MM.1S (cell line): ENCODE measurements at places on chromosomes 3 and 15.

DNA sequence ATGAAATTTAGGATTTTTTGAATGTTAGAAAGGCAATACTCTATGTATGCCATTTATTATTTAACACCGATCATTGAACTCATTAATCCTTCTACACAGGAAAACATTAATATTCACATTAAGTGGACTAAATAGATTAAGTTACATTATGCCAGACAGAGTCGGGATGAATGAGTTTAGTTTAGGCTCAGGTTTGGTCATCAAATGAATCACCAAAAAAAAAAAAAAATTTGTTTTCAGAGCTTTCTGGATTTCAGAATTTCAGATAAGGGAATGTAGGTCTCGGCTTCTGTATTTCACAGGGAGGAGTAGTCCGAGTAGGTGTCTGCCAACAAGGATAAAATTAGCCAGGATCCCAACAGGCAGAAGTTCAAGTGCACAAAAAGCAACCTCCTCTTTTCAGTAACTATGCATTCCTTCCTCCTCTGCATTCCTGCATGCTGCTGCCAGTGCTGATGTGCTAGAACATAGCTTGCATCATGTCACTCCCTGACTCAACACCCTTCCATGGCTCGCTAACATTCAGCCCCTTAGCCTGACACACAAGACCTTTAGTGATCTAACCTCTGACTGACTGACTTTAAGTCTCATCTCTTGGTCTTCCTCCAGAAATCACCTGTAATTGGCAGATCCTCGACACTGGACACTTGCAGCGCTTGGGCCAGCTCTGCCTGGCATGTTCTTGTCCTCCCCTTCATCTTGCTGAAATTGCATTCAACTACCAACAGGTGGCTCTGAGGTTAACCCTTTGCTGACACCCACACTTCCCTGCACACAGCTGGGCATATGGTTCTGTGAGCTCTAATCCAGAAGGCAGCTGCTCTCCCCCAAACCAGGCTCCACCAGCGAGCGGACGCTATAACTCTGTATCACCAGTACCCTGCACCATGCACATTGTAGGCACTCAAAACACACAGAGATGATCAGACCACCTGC lies 145.4 kb upstream of the PROK2 start:
- no peak for DNase-seq

DNA sequence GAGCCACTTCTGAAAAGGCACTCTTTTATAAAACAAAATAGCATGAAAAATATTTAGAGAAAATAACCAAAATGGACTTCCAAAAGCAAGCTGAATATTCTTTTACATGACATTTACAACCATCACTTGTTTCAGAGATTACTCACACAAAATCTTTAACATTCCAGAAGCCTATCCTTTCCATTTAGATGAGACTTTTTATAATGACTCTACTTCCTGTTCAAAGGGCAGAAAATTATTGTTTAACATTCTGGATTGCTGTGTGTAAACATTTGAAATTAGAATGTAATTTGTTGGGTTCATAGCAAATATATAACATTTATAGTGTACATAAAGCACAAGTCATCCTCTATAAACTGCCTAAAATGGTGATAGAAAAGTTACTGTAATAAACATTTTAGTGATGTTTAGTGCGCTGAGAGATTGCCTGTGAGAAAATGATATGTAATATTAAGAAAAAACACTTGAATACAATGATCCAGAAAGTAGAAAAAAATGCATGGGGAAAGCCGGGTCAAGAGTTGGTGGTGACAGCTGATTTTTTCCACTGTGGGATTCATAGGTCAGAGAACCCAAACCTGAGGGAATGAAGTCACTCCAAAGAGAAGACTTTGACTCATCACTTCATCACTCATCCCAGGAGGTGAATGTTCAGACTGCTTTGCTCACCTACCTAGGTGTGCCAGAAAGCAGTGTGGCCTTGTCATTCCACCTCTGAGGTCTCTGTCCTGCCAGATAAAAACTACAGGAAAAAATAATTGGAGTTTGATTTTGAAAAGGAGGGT lies 305.8 kb downstream of the ARPP21 start:
- no peak for DNase-seq

DNA sequence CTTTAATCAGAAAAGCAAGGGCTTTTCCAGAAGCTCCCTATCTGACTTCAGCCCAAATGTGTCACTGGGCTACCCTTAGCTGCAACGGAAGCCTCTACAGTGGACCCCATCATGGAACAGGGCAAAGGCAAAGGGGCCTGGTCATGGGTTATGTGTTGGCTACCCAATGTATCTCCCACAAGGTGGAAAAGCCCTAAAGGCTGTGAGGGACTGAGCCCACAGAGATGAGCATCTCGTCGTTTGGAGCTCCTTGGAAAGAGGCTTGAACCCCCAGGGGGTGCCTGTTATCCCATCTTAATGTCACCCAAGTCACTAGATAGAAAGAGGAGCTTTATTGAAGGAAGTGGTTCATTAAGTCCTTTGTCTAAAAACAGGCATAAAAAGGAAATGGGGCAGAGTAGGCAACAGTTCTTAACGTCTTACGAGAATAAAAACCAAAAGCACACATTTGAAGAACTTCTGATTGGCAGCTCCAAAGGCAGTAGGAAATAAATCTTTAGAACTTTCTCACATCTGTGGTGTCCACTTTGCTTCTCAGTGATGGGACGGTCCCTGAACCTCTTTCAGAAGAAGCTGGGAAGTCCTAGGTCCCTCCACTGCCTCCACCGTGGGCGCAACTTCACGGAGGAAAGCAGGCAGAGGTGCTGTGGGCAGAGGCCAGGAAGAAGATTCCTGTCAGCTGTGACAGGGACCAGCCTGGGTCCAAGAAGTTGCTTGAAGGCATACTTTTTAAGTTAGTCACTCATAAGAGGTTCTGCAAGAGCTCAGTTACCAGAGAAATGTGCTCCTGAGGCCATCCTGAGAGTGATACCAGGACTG lies 93.7 kb downstream of the MYLK start:
- DNase-seq = no peak

DNA sequence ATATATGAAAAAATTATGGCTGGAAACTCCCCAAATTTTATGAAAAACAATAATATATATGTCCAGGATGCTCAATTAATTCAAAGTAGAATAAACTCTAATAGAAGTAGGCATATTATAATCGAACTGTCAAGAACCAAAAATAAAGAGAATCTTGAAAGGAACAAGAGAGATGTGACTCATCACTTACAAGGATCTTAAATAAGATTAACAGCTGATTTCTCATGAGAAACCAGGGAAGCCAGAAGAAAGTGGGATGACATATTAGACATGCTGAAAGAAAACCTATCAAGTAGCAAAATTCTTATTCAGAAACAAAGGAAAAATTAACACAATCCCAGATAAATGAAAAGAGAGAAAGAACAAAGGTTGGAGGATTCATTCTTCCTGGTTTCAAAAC lies 66.8 kb downstream of the FAIM start:
- DNase-seq = no peak

DNA sequence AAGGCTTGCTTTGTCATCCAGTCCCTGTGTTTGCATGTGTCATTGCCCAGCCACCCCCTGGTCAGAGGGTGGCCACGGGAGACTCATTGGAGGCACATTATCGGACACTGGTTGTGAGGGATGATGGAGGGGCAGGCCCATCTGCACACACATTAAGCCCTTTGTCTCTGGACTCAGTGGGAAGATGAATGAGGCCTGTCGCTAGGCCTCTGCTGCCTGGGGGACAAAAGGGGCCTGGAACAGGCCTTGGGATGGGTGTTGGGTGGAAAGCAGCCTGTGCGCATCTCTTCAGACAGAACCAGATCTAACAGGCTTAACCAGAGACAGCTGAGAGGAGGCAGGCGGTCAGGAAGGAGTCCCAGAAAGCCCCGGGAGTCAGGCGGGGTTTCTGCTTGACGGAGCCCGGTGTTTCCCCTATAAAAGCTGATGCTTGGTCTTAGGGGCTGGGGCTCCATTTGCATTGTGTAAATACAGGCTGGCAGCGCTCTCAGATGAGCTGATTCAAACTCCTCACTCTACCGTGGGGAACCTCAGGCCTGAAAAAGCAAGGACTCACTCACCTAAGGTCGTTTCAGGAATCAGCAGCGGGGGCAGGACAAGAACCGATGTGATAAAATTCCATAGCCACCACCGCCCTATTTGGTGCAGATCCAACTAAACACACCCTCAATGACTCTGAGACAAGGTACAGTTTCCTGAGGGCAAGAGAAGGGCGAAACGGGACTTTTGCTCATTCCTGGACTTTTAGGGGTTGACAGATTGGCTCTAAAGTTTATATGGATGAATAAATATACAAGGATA lies 17.1 kb upstream of the SKIC8 start:
- no peak for DNase-seq
